RWPE2 (cell line): ENCODE measurements at places on chromosomes 3 and 15.

- DNase-seq: no peak
These were observed 583.6 kb upstream of the ROBO2 start for GRCh38 chr3:76456322-76456721.

- no peak for DNase-seq
These were observed 63.5 kb downstream of the CHST2 start for GRCh38 chr3:143182866-143183664.

DNA sequence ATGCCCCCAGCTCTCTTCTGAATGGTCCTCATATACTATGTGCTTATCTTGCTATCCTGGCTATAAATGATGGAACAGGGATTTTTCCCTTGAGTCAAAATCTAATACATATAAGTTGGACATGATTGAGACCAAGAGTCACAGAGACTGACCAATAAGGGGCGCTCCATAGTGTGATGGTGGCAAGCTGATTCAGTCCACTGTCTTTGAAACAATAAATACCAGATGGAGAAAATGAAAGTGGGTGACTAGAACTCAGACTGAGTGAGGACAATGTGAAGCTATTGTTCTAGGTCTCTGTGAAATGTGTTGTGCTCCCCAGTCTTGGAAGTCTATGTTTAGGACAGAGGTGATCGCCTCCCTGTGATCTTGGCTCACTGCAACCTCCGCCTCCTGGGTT is 10.6 kb upstream of the FSTL1 start:
- DNase-seq: no peak

GRCh38 chr3:49867871-49868321 is 1.8 kb downstream of the CAMKV start:
- no peak for DNase-seq

- no peak for DNase-seq
These were observed 946.8 kb downstream of the OTOL1 start for GRCh38 chr3:162443376-162443775.

DNA sequence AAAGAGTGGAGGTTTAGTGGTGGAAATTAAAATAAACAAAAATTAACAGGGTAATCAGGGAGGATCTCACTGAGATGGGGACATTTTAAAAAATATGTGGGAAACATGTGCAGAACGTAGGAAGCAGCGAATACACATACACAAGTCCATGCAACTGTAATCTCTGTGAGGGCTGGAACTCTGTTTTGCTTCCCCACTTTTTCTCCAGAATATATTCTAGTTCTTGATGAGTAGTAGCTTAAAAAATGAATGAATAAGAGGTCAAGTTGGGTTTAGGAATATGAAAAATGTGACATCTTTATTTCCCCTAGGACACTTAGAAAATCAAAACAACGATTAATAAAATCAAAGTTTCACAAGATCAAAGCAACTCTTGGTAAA is 312.2 kb upstream of the ZNF717 start:
- no peak for DNase-seq

GRCh38 chr3:58176827-58177489 is 33.8 kb downstream of the DNASE1L3 start:
- DNase-seq: no peak

GRCh38 chr3:114362815-114363214 is 69.0 kb downstream of the TIGIT start:
- no peak for DNase-seq

- peak; percentile 85 for DNase-seq
These were observed 42.0 kb upstream of the ATP10A start for GRCh38 chr15:25905140-25905539.

DNA sequence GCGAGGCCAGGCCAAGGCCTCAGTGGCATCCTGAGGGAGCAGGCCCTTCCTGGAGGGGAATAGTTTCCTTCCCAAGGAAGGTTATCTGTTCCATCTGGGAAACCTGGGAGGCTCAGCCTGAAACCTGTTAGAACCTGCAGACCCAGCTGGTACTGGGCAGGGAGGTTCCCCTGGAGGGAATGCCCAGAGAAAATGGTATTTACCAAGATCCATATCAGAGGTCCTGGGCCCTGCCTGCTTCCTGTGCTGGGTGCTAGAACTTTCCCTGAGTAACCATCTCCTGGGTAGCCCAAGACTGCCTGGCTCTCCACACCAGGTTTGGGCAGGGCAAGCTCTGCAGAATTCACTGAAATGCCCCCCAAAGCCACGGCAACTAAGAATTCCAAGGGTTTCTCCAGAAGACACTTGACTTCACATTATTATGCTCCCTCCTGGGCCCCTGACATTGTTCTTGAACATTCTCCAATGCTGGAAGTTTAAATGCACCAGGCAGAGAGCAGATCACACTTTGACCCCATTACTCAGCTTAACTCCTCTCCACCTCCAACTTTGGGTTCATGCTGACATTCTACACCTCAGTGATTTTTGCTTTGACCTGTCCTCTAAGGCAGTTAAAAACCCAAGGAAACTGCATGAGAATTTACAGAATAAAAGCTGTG is 2.0 kb downstream of the CA12 start:
- peak; percentile 74 for DNase-seq

DNA sequence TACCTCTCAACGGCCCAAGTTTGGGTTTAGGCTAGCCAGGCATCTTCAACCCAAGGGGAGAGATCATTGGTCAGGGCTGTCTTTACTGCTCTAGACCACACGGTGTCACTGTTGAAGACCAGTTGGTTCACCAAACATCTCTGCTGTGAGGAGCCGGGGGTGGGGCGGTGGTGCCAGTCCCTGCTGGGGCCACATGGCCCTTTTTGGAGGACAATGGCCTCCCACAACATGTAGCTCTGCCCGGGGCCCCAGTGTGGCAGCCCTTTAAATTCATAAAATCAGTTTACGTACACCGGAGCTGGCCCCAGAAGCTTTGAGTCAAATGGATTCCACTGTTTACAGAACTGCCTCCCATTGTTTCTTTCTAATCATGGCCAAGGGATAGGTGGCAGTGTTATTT is 19.1 kb upstream of the TM4SF18 start:
- peak; percentile 67 for DNase-seq

DNA sequence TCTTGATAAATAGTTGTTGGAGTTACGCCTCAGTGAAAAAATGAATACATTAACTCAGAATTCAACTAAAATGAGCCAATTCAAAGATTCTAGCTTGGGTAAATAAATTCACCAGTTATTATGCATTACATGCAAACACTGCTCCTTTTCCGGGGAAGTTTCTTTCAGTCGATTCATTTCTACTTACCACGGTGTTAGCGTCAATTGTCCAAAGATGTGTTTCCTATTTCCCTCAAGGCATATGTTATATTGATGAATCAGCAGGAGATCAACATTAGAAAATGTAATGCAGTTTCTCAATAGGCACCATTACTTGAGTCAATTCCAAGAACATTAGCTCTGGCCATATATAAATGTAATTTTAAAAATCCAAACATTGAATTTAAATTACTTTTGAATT is 517.7 kb downstream of the OTOL1 start:
- DNase-seq: no peak

GRCh38 chr15:82263350-82263749 is 732 bp downstream of the SAXO2 start:
- no peak for DNase-seq

DNA sequence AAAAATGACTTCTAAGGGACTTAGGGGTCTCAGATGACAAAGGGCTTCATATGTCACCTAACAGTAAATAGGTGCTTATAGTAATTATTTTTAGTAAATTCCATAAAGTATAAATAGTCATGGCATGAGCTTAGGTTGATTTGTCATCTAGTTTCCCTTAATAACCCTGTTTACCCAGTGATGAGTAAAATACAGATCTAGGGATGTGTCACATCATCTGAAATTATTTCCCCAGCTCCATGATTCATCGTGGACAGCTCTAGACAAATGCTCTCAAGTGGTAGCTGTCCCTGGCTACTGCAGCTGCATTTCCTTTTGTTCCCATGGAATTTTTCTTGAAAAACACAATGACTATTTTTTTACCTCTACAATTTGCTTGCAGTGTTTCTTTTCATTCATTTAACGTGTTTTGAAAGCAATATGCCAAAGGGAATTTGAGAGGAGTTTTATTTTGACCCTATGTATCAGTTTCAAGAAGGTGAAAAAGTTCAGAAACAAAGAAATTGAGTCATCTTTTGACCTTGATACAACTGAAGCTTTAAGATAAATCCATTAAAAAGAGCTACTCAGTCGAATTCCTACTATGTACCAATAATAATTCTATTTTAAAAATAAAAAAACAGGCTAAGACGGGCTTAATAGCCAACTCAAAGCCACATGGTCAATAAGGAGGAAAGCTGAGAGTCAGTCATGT is 241.6 kb downstream of the KCNMB2 start:
- DNase-seq: no peak

DNA sequence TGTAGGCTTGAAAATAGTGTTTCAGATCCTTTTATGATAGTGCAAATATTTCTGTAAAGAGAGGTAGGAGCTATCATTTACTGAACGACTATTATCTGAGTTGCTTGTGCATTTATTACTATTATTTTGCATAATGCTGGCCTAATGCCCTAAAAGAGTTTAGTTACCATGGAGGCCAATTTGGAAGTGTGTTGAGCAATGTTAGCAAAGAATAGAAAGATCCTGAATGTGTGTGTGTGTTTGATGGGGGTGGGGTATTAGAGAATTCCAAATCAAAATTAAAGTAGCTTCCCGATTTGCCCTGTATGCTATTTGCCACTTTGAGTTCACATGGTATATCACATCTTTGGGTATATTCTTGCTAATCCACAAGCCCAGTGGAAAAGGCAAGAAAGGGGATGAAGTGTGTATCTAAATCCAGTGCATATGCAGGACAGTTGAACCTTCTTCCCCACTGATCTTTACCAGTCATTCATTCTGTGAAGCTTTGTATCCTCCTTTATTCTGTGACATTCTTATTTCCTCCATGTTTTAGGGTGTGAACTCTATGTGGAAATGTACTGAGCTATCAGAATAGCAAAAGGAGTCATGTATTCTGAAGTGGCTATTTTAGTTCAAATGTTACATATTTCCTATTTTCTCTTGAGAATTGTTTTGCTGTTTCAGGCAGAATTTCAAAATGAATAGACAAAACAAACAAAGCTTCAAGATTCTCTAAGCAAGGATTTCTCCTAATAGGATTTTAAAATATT is 45.7 kb upstream of the PLSCR5 start:
- no peak for DNase-seq

DNA sequence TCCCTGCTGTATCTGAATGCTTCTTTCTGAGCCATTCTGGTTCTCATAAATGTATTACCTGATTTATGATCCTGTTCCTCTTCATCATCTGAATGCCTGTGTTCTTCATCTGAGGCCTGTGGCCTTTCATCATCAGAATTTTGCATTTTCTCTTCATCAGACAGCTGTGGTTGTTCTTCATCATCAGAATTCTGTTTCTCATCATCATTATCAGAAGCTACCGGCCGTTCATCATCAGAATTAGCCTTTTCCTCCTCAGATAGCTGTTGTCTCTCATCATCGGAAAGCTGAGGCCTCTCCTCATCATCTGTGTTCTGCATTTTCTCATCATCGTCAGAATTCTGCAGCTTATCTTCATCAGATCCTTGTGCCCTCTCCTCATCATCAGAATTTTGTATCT is 5.9 kb downstream of the LEO1 start:
- DNase-seq: no peak

- DNase-seq: no peak
These were observed 373.3 kb downstream of the GAP43 start for GRCh38 chr3:115996420-115997108.

- DNase-seq: no peak
These were observed 171.7 kb downstream of the RORA start for GRCh38 chr15:61057376-61057775.

- no peak for DNase-seq
These were observed 54.9 kb downstream of the NSUN3 start for GRCh38 chr3:94117729-94118128.

- no peak for DNase-seq
These were observed 211.7 kb upstream of the MLF1 start for GRCh38 chr3:158359339-158359738.

- no peak for DNase-seq
These were observed 127.9 kb downstream of the CD47 start for GRCh38 chr3:107962946-107963345.

- DNase-seq: no peak
These were observed 102.6 kb upstream of the BNIP2 start for GRCh38 chr15:59791755-59792154.

- DNase-seq: no peak
These were observed 11.0 kb downstream of the FYCO1 start for GRCh38 chr3:45984331-45985312.
